ENCODE measurements at places on chromosomes 3 and 15.

DNA sequence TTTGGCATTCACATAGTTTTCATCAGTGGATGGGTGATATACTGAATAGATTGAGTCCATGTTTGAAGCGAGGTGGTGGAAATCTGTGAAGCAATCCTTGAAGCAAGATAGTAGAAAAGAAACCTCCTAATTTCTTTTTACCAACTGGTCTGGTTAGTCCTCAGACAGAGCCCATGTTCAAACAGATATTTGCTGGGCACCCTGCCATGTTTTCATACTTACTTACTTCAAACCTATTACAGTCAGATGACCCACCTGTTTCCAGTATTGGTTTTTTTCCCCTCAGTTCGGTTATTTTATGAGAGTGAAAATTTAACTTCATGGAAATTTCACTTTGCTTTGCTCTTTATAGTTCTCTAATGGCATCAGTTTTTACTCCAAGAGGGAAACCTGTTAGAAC, 23.7 kb downstream of the EXOSC7 start:
- no peak for DNase-seq

GRCh38 chr3:126524429-126524988, 554 bp downstream of the CHST13 start:
- no peak for DNase-seq

DNA sequence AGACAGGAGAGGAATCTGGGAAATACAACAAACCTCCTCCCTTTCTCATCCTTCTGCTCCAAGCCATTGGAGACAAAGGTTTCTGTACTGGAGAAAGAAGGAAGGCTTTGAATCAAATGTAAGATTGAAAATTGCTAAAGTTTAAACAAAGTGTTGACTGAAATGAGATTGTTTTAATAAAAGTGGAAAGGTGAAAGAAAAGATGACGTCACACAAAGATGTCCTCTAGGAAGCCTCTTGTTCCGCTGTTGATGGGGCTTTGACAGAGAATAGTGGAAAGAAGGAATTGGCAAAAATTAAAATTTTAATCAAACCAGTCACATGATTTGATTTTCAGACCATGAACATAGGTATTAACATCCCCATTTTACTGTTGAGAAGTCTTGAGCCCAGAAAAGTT, 967.6 kb downstream of the NAALADL2 start:
- no peak for DNase-seq

- no peak for DNase-seq
Measured at GRCh38 chr15:33142708-33143107, 51.8 kb downstream of the FMN1 start.

GRCh38 chr3:177578488-177578887, 381.2 kb upstream of the TBL1XR1 start:
- no peak for DNase-seq

DNA sequence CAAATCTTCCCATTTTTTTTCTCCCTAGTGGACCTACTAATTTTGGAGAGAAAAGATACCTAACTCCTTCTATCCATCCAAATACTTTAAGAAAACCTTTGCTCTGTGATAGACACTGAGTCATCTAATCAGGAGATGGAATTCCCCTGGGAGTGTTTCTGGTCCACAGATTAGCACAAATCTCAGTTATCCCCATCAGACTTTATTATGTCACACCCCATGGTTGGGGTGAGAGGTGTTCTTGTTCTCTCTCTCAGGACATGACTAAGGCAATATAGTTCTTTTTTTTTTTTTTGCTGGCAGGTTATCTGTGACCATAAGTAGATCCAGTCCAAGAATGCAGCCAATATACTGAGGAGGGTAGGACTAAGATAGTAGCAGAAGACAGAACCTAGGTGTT, 15.8 kb downstream of the SLC9A9 start:
- no peak for DNase-seq

DNA sequence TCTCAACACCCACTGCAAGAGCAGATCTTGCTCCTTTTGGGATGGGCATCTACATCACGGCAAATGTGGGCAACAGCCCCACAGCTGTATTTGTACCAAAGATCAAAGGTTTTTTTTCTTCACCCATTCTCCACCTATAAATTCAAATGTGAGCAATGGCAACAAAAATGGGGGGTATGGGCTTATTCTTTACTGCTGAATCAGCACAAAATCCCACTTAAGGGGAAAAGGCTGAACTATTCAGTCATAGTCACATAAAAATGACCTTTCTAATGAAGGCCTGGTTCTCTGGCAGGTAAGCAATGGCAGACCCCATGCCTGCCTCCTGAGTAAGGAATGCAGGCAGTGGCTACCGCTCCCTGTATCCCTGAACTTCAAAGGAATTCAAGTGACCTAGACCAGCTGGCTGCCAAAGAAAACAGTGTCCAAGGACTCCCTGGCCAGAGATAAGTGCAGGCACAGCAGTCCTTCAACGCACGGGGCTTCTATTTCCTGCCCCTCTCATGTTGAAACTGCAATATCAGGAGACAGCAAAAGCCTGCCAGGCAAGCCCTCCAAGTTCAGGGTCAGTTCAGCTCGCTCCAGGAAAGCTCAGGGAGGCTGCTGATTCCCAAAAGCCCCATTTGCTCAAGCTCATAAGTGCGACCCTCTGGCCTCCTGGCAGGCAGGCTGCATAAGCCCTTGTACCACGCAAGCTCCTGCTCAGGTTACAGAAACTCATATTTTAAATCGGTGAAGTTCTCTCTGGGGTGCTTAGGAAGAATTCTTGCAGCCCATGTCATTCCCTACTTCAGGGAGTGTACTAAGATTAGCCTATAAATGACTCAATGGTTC, 134.1 kb downstream of the PDZRN3 start:
- DNase-seq, result no peak

GRCh38 chr3:161571951-161572350, 75.3 kb downstream of the OTOL1 start:
- DNase-seq, result no peak

DNA sequence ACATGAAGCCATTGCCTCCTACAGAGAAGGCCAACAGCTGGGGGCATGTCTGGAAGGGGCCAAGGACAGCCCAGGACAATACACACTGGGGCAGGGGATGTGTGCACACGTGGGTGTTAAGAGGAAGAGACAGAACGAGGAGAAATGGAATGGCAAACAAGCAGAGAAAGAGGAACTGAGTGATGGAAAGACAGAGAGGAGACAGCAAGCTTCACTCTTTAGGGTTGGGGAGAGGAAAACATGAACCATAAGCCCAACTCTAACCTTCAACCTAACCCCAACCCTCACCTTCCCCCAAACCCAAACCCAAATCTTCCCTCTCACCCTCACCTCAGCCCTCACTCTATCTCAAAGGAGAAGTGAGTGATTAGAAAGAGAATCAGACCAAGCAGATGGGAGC, 11.9 kb upstream of the PARL start:
- DNase-seq, result no peak

DNA sequence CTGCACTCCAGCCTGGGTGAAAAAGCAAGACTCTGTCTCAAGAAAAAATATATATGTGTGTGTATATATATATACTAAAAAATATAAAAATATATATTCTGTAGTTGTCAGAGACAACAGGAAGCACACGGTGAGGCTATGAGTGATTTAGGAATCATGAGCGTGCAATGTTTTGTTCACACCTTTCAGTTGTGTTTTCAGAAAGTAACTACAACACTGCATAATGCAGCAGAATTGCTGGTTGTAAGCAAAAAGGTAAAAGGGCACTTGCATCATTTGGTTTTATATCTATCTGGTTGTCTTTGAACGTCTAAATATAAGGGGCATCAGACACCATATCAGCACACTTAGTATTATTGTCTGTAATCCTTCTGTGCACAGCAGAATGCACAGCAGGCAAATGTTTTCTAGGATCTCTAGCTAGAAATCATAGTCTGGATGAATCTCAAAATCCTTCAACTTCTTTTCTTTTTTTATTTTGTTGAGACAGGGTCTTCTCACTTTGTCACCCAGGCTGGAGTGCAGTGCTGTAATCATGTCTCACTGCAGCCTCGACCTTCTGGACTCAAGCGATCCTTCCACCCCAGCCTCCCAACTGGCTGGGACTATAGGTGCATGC, 44.8 kb downstream of the CCR3 start:
- DNase-seq, result no peak

- DNase-seq, result no peak
Measured at GRCh38 chr15:52870015-52870414, 79.9 kb upstream of the ONECUT1 start.

- DNase-seq, result no peak
Measured at GRCh38 chr3:97646932-97647331, 117.6 kb upstream of the ARL6 start.

All from mesothelial cell of epicardium (in vitro differentiated cells).